ENCODE measurements at places on chromosomes 5 and 9.

DNA sequence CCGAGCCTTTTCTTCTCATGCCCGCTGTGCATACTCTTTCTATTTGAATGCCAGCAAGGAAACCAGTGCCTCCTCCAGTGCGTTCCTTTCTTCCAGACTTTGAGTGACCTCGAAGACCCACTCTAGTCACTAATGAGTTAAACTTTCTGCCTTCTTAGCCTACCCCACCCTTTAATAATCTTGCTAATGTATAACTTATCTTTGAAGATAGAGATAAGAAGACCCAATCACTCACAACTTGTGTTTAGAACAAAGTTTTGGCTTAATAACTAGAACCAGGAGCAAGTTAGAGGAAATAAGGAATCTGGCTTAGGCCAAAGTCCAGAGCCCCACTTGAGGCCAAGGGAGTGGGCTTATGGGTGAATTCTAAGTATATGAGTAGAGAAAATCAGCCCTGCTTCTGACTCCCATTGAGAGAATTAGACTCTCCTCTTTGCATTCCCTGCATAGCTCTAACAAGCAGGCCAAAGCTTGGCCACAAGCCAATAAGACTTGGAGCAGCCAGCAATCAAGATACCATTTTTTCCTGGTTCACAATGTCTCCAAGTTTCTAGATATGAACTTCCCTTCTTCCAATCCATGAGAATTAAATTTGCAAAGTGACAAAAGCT is 181.5 kb upstream of the PIK3R1 start:
- no peak for DNase-seq

GRCh38 chr5:7629561-7629960 is 221.4 kb downstream of the CFAP90 start:
- DNase-seq: no peak

GRCh38 chr5:153885141-153885540 is 153.6 kb downstream of the FAM114A2 start:
- no peak for DNase-seq

GRCh38 chr5:78640662-78641474 is 7.7 kb downstream of the LHFPL2 start:
- DNase-seq: no peak
